RWPE2 (cell line): ENCODE measurements at places on chromosomes 4 and X.

DNA sequence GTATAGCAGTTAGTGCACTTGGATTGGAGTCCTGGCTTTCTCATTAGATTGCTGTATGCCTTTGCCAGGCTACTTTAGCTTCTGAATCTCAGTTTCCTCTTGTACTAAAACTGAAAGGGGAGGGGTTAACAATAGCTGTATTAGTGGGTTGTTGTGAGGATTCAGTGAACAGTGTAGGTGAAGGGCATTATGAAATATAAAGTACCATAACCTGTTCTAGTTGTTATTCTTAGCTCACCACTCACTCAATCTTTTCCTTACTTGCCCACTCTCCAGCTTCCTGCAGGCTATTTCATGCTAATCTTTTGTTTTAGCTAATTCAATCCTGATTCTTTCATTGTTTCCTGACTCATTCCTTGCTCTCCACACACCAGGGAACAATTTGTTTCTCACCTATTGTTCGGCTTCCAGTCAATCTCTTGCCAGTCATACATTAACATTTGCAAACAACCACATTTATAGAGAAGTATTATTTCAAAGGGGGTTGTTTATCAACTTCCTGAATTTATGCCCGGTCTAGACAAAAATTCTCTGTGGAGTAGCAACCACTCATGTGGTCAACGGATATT is 50.6 kb upstream of the EDA start:
- H3K27me3 ChIP-seq, result no peaks in the 10 kb centered on the region
- no peaks in the 10 kb centered on the region for H3K36me3 ChIP-seq
- no peak for DNase-seq
- no peak overlapping the region for H3K4me3 ChIP-seq
- no peak overlapping the region for H3K27ac ChIP-seq

DNA sequence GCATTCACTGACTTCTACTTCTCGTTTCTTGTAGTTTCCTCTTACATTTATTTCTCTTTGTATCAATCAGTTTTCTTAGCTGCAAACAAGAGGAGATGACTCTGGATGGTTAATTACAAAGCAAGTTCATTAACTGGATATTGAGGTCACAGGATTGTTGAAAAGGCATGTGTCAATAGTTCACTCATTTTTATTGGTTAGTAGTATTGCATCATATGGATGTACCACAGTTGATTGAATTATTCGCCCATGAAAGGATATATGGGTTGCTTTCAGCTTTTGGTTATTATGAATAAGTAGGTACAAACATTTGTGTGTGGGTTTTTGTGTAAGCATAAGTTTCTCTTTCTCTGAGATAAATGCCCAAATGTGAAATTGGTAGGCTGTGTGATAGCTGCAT is 21.8 kb upstream of the ARHGEF6 start:
- DNase-seq, result no peak
- H3K27me3 ChIP-seq, result no peaks in the 10 kb centered on the region

DNA sequence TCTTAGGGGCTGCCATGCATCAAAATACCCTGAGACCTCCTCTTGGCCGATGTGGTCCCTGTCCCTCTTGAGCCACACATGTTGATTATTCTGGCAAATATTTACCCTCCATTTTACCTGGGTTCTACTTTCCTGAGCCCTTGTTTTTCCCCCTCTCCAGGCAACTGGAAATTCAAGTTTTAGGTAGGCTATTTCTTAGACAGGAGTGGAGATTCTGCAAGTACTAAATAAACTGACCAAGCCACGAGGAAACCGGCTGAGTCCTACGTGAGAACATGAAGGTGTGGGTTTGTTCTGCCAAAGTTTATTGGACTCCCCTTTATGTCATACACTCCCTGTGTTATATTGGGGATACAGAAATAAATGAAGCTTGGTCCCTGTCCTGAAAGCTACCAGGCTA is 88.1 kb downstream of the RTL5 start:
- no peaks in the 10 kb centered on the region for H3K36me3 ChIP-seq
- no peaks in the 10 kb centered on the region for H3K27me3 ChIP-seq
- no peak overlapping the region for H3K4me3 ChIP-seq
- no peak for DNase-seq

GRCh38 chrX:2224161-2224560 is 276.6 kb downstream of the DHRSX start:
- H3K4me1 ChIP-seq, result no peaks in the 10 kb centered on the region
- H3K27me3 ChIP-seq, result no peaks in the 10 kb centered on the region
- no peak for DNase-seq
- no peaks in the 10 kb centered on the region for H3K36me3 ChIP-seq
- no peak overlapping the region for H3K27ac ChIP-seq

DNA sequence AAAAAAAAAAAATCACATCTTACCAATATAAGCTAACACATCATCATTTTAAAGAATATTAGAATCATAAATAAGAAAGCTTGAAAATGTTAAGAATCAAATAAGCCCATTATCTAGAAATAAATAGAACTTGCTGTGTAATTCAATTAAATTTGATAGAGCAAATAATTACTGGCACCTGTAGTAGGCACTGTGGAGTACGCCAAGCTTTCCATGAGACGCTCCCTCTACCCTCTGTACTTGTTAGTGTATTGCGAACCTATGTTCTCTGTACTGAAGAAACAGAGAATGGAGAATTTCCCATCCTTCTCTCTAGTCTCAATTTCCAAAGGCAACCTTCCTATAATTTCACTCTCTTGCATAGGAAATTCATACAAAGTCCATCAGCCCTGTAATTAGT is 61.7 kb upstream of the HAND2 start:
- H3K4me3 ChIP-seq, result no peak overlapping the region
- peaks cover 14% of the 10 kb centered on the region for H3K27me3 ChIP-seq
- no peaks in the 10 kb centered on the region for H3K36me3 ChIP-seq
- no peak overlapping the region for H3K27ac ChIP-seq

DNA sequence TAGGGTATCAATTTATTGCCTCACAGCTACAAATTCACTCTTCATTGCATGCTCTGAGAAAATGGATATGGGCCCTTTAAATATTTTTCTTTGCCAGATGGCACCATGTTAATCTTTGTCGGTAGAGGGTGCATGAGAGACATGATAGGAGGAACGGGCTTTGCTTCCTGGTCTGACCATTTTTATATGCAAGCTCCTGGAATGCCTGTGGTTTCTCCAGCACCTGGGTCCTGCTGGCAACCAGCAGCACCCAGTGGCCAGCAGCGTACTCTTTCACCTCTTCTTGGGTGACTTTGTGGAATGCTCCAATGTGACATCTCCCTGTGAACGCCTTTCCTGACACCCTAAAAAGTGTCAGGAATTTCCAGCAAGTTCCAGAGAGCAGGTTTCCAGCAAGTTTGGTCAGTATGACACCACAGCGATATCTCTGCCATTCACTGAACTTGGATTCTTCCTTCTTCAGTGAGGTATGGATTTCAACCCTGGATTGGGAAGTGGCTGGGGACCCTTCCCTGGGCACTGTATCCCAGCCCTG is 140.3 kb upstream of the PGRMC2 start:
- no peaks in the 10 kb centered on the region for H3K36me3 ChIP-seq
- peak overlapping the region; percentile 36 for H3K27ac ChIP-seq
- no peaks in the 10 kb centered on the region for H3K27me3 ChIP-seq
- H3K4me3 ChIP-seq, result no peak overlapping the region
- DNase-seq, result peak; percentile 52

DNA sequence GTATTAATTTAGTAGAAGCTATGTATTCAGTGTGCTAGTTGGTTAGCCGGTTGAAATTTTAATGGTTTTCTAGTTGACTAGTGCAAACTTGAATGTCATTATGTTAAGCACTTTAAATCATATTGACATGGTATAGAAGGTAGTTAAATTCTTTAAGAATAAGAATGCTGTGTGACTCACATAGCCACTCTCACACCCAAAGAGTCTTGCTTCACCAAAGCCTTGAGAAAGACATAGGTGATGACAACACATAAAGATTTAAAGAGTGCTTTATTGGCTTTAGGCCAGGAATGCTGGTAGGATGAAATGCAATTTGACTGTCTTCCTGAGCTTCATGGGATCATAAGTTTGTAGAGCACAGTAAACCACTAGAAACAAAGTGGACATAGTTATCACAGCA is 85.3 kb downstream of the DCAF8L2 start:
- H3K4me3 ChIP-seq, result no peak overlapping the region
- peak overlapping the region; percentile 67 for H3K27ac ChIP-seq
- no peaks in the 10 kb centered on the region for H3K27me3 ChIP-seq
- H3K4me1 ChIP-seq, result peaks cover 15% of the 10 kb centered on the region
- H3K36me3 ChIP-seq, result no peaks in the 10 kb centered on the region
- no peak for DNase-seq

- no peak overlapping the region for H3K27ac ChIP-seq
- no peaks in the 10 kb centered on the region for H3K27me3 ChIP-seq
Observed at GRCh38 chr4:150577796-150578195, 4.2 kb upstream of the MAB21L2 start.

DNA sequence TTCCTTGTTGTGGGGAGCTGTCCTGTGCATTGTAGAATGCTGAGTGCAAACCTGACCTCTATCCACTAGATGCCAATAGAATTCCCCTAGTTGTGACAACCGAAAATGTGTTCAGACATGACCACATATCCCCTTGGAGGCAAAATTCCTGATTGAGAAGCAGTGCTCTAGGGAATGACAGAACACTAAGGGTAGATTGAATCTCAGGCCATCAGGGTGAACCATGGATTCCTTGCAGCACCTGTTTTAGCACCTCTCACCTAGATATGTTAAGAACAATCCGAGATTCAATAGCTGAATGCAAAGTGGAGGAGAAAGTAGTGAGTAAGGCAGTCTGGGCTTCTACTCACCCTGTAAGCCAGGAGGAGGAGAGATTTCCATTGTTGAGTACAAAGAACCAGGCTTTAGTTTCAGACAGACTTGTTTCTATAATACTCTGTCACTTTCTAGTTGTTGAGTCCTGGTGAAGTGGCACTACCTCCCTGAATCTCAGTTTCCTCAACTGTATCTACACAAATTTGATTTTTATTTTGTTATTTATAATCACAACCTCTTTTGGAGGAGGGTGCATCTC is 111.0 kb upstream of the RAP2C start:
- DNase-seq, result no peak
- H3K4me3 ChIP-seq, result no peak overlapping the region
- no peaks in the 10 kb centered on the region for H3K4me1 ChIP-seq
- no peaks in the 10 kb centered on the region for H3K27me3 ChIP-seq
